ENCODE measurements at places on chromosomes 13 and 19.

DNA sequence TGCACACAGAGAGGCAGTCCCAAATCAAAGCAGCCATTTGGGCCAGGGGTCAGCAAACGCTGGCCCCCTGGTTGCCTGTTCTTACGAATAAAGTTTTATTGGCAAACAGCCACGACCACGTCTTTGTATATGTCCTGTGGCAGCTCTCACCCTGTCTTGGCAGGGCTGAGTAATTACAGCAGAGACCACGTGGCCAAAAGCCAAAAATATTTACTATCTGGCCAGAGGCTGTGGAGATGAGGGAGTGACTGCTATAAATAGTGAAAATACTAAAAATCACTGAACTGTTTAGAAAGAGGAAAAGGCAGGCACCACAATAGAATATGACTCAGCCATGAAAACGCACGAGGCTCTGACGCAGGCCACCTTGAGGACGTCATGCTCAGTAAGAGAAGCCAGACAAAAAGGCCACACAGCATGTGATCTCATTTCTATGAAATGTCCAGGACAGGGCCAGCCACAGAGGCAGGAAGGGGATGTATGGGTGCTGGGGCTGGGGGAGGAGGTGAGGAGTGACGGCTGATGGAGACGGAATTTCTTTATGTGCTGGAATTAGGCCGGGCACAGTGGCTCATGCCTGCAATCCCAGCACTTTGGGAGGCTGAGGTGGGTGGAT, 29.4 kb downstream of the SMIM24 start:
- no peak for DNase-seq

- no peak for DNase-seq
Measured at GRCh38 chr19:41774515-41774980, 19.2 kb downstream of the CEACAM6 start.

DNA sequence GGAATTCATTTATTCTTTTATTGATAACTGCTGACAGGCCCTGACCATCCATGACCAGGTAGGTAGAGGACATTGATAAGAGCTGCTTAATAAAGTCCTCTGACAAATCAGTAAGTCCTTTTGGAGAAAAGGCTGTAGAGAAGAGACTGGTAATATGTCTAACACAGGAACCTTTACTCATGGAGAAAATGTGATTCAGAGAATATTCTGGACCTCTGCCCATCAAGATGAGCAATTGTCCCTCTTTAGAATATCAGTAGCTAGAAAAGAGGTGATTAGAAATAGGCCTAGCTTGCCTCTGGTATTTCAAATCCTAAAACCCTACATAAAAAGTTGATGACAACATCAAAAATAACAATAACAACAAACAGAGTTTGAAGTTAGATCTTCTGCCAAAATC, 642.3 kb downstream of the TBC1D4 start:
- no peak for DNase-seq

- no peak for DNase-seq
Measured at GRCh38 chr19:4988770-4989251, 19.9 kb downstream of the KDM4B start.

- no peak for DNase-seq
Measured at GRCh38 chr19:13881251-13881691, 4.3 kb downstream of the NANOS3 start.

DNA sequence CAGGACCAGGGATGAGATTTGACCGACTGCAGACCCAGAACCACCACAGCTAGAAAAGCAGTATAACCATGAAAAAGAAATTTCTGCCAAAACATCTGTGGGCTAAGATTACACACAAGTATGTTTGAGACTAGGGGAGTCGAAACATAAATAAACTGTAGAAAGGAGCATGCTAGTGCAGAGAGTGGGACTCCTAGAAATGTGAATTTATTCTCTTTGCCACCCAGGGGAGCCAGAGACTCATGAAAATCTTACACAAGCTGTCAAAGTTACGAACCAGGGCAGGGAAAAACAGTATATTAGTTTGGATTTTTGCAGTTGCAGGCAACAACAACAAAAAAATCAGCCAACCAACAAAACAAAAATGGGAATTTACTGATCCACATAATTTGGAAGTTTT, 12.3 kb upstream of the HSPH1 start:
- no peak for DNase-seq

DNA sequence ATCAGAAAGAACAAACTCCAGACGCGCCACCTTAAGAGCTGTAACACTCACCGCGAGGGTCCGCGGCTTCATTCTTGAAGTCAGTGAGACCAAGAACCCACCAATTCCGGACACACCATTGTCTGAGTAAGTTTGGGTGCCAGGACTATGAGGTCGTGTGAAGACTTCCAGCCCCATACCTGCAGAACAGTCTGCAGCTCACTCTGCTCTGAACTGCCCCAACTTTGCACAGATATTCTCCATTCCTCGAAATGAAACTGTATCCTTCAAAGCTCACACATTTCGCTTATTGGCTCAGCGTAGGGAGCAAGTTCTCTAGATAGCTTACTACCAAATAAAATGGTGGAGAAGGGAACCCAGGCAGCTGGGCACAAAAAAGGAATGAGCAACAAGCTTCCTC, 2.6 kb upstream of the CYP4F2 start:
- DNase-seq, result no peak

DNA sequence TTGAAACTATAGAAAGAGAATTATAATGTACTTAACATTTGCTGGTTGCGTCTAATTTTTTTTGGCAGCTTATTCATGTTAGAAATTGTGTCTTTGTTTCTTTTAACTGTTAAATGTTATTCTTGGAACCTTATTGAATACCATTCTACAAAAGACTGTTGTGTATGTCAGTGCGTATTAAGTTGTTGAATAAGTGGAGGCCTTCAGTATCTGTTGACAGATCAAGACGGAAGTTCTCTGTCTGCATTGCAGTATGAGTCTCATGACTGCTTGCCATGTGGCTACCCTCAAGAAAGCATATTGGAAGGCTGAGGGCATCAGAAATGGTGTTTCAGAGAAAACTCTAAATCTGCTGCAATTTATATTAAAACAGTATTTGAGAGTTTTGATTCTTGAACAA, 8.5 kb downstream of the UBA2 start:
- DNase-seq, result no peak

GRCh38 chr13:77861741-77862140, 56.9 kb downstream of the EDNRB start:
- DNase-seq, result no peak

GRCh38 chr13:72884101-72884500, 102.2 kb downstream of the PIBF1 start:
- no peak for DNase-seq

DNA sequence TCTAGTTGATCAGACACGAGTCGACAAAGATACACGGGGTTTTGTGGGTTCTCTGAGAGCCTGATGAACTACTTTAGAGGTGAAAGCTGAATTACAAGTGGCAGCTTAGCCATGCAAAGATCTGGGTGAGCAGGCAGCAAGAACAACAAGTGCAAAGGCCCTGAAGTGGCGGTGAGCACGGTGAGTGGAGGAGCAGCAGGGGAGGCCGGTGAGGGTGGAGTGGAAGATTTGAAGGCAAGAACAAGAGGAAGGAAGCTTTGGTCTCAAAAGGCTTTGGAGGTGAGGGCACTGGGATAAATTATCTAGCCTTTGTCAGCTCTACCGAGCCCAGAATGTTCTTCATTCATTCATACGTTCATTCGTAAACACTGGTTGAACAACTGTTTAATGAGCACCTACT, 1.4 kb downstream of the ZNF865 start:
- no peak for DNase-seq

- no peak for DNase-seq
Measured at GRCh38 chr13:42575938-42576337, 2.0 kb downstream of the TNFSF11 start.

DNA sequence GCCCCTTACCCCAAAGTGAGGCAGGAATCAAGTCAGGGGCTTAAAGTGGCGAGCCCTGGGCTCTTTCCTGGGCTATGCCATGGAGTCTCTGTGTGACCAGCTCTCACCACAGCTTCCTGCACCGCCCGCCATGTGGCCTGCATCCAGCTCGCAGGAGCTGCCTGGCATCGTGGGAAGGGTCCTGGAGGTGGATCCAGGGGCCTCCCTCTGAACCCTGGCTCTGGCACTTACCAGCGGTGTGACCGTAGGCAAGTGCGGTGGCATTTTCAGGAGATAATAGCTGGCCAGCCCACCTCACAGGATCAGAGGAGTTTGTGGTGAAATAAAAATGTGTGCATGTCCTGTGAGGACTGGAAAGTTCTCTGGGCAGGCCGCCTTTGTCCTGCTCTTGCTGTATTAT, 26.0 kb downstream of the DHRS12 start:
- DNase-seq, result no peak

GRCh38 chr13:65090186-65090585, 2139.9 kb downstream of the PCDH9 start:
- DNase-seq, result no peak

GRCh38 chr13:43298816-43299215, 275.4 kb downstream of the DNAJC15 start:
- no peak for DNase-seq

DNA sequence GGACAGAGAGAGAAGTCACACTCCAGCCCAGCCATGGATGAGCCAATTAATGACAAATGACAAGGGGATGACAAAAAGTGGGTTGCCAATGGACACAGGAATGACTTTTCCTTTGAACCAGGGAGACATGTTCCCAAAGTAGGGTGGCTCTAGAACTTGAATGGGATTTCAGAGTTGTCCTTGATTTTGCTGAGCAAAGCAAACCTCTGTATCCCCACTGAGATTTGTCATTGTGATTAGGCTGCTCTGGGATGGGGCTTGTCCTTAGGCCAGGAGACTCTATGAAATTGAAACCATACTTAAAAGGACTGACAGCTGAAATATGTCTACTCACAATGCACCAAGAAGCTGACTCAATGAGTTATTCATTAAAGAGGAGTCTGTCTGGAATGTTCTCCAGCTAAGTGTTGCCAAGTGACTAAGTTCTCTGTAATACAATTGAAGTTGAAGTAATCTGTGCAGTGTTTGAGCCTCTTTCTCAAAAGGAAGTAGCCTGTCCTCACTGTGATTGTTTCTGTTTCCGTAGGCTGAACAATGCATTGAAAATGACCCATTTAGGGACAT, 69.0 kb upstream of the PCDH9 start:
- no peak for DNase-seq
